ENCODE measurements at places on chromosomes 5 and 9. TPM values are rescaled to one million over a fixed set of nuclear protein-coding genes. Genes with fewer than 3 reads are reported as not detected.

DNA sequence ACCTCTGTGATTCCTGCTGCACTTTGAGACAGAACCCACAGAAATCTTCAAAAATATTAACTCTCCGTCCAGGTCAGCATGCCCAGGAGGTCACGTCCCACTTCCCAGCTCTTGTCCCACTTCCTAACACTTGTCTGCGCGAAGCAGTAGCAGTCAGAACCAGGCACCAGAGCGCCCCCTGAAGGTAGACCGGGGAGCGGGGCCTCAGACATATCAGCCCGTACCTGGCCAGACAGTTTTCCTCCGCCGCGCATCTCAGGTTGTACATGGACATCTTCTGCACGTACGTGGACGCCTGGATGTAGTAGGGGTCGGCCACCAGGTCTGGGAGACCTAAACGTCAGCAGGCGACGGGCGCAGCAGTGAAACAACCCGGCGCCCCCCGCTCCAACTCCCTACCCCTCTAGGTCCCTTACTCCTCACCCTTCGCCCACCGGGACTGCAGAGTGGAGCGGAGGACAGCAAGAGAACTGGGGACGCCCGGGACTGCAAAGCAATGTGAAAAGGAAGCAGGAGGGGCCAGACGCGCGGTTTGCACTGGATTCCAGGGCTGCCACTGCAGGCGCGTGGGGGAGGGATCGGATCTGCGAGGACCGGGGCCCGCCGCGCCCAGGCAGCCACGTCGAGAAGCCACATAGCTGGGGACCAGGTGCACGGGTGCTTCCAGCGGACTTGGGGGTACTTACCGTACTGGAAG, 1.2 kb downstream of the LOX start:
- no peaks in the 10 kb centered on the region for H3K36me3 ChIP-seq
- no peaks in the 10 kb centered on the region for H3K27me3 ChIP-seq

GRCh38 chr5:76606701-76607100, 16.5 kb downstream of the F2RL2 start:
- no peak for DNase-seq
- peaks cover 4% of the 10 kb centered on the region for H3K4me1 ChIP-seq
- no peak overlapping the region for H3K4me3 ChIP-seq
- H3K27me3 ChIP-seq: no peaks in the 10 kb centered on the region

- no peaks in the 10 kb centered on the region for H3K27me3 ChIP-seq
- H3K27ac ChIP-seq: no peak overlapping the region
- DNase-seq: no peak
- no peaks in the 10 kb centered on the region for H3K4me1 ChIP-seq
- H3K4me3 ChIP-seq: no peak overlapping the region
These were observed 46.3 kb downstream of the BICD2 start for GRCh38 chr9:92718086-92719001.

DNA sequence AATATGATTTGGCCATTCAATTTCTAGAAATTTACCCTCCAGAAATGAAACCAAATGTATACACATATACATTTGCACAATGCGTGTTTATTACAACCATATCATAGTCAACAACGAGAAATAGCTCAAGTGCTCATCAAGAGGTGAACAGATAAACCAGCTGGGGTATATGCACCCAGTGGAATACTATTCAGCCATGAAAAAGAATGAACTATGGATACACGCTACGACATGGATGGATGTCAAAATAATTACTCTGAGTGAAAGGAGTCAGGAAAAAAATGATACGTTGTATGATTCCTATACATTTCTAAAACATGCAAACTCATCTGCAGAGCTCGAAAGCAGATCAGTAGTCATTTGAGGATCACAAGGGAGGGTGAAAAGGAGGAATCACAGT, 441.5 kb upstream of the ADAMTS16 start:
- no peaks in the 10 kb centered on the region for H3K4me1 ChIP-seq
- no peaks in the 10 kb centered on the region for H3K27me3 ChIP-seq
- H3K4me3 ChIP-seq: no peak overlapping the region
- no peaks in the 10 kb centered on the region for H3K36me3 ChIP-seq
- no peak overlapping the region for H3K27ac ChIP-seq
- no peak for DNase-seq

- H3K4me1 ChIP-seq: peaks cover 43% of the 10 kb centered on the region
- no peak overlapping the region for H3K4me3 ChIP-seq
- H3K27ac ChIP-seq: no peak overlapping the region
- peak; percentile 22 for DNase-seq
- no peaks in the 10 kb centered on the region for H3K27me3 ChIP-seq
These were observed 213.2 kb upstream of the ACTBL2 start for GRCh38 chr5:57695706-57696388.

Gene ERAP2
- 10.0 TPM for total RNA-seq
